ENCODE measurements at places on chromosomes 11 and 22.

DNA sequence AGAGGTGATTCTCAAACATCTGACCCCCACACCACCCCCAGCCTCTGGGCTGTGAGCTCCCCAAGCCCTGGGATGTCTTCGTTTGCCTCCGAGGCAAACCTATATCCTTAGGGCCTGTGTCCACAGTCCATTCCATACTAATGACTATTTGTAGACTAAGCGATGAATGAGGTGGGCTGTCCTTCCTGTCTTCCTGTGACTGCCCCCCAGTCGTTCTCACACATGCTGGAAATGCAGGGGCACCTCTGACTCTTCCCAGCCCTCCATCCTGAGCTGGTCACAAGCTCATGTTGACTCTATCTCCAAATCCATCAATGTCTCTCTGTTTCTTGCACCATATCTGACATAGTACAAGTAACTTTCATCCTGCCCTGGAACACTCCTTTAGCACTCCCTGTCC, 4.8 kb downstream of the ATG16L2 start:
- DNase-seq: no peak

- no peak for DNase-seq
Measured at GRCh38 chr11:77617892-77618291, 19.7 kb downstream of the CLNS1A start.

- DNase-seq: no peak
Measured at GRCh38 chr11:55357560-55358184, 10.1 kb upstream of the OR4A15 start.

DNA sequence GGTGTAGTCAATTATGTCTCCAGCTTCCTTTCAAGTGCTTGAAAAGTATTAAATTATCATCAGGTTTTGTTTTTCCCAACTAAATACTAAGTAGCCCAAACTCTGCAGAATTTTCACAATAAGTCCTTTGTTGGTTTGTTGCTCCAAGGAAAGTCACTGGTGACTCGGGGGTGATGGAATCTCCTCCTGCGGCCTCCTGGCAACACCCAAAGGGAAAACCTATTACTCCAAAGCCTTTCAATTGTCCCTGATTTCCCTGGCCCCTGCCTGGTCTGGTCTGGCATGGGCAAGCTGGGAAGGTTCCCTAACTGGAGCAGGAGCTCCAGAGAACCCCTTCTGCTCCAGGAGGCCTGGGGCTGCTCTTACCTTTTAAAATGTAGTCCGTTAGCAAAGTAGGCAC, 47.9 kb downstream of the FEZ1 start:
- DNase-seq: no peak

- no peak for DNase-seq
Measured at GRCh38 chr11:69354545-69354897, 60.6 kb downstream of the MYEOV start.

DNA sequence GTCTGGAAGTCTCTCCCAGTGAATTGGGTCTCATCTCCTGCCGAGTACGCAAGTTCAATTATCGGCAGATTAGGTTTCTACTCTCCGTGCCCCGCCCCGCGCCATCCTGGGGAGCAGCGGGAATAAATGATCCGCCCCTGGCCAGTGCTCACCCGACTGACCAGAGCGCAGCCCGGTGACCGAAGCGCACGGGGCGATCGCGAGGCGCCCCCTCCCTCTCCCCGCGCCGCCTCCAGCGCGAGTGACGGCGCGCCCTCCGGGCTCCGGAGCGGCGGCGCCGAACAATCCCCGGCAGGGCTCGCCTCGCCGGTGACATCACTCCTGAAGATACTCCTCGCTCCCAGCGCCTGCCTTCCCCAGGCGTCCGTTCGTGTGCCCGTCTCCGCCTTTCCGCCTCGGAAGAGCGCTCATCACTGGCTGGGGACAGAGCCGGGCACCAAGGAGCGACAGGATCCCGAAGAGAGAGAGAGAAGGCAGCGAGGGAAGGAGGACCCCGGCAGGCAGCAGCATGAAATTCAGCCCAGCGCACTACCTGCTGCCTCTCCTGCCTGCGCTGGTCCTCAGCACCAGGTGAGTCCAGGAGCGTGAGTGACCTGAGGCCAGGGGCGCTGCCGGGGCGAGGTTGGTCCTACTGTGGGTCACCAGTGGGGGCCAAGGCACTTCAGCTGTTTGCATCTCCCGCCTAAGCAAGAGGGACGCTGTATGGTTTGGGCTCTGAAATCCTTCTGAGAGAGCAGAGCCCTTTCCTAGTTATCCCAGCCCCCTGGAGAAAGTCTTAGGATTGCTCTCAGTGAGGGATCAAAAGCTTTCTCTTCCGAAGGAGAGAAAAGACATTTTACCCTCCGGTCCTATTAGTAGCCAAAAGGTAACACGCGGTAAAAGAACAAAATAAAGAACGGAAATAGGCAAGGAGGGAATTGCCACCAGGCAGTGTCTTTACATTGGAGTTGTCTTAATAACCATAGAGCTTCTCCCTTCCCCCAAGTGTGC, at the start of gene LUZP2:
TSS of gene LUZP2 (plus strand) at position 318 of the 990 bp plus-strand sequence.
- DNase-seq: no peak

DNA sequence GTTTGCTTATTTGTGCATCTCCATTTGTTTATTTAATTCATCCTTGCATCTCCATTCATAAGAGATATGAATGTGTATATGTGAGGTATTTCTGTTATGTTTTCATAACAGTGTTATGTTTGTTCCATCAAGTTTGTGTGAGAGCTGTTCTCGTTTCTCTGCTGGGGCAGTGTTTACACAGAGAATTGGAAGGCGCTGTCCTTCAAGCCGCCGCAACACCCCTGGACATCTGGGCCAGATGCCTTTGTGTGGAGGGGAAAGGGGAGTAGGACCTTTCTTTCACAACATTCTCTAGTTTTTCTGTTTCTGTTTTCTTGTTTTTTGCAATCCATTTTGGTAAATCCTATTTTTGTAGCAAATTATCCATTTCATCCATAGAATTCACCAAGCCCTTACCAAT, 7.0 kb upstream of the TM7SF2 start:
- DNase-seq: no peak

- DNase-seq: no peak
Measured at GRCh38 chr22:40211476-40212054, 33.8 kb downstream of the TNRC6B start.

DNA sequence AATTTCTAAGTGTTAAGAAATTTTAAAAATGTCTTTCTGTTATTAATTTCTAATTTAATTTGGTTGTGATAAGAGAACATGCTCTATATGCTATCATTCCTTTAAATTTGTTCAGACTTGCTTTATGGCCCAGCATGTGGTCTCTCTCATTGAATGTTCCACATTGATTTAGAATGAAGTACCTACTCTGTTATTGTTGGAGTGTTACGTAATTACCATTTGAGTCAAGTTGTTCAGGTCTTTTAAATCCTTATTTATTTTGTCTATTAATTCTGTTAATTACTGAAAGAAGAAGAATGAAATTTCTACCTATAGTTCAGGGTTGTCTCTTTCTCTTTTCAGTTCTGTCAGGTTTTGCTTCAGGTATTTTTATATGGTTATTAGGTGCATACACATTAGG, 57.0 kb downstream of the PRMT3 start:
- no peak for DNase-seq

- DNase-seq: no peak
Measured at GRCh38 chr11:14384338-14384737, 25.4 kb upstream of the RRAS2 start.

DNA sequence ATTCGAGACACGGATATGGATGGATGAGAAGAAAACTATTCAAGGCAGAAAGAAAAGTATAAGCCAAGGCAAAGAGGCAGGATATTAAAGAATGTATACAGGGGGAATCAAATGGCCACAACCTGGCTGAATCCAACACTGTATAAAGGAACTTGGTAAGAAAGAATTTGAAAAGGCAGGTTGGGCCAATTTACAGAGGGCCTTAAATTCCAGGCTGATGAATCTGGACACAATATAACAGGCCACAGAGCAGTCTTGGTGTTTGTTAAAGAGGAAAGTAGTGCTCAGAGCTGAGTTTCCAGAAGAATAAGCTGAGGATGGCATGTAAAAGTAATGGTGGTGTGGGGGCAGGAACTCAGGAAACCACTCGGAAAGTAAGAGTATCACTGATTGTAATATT, 72.3 kb upstream of the POU2AF2 start:
- DNase-seq: no peak

DNA sequence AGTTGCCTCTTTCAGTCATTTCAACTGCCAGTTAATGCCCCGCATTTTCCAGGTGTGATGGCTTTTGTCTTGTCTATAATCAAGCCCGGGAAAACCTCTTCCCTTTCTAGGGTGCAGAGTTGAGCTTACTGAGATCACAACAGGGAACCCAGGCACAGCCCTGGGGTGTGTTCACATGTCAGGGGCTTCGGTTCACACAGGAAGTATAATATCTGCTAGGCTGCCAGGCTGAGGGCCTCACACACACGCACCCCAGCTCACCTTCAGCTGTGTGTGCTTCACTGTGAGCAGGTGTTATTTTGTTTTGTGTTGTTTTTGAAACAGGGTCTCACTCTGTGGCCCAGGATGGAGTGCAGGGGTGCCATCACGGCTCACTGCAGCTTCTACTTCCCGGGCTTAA, 9.7 kb upstream of the SOX10 start:
- no peak for DNase-seq

DNA sequence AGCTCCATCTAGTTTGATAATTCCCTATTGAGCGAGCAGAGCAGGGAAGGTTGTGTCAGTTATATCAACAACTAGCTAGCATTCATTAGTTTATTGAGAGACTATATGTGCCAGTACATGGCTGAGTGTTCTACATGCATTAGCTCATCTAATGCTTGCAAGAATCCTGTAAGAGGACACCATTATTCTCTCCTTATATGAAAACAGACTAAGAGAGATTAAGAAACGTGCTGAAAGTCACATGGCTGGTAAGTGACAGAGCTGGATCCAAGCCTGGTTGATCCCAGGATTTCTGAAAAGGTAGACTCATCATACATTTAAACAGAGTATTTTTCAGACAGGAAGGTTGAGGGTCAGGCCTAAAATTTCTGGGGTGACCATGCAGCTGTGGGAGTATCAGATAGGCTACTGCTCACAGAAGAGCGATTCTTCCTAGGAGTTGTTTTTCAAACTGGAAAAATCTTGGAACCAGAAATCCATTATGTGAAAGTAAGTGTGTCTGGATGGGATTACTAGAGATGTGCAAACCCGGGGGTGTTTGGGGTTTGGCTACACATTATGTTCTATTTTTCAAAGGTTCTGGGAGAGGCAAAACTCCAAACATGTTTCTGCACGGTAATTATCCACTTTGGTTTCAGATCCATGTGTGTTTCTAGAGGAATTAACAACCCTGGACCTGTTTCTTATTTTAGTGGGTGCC, 213.3 kb downstream of the FAM76B start:
- no peak for DNase-seq

DNA sequence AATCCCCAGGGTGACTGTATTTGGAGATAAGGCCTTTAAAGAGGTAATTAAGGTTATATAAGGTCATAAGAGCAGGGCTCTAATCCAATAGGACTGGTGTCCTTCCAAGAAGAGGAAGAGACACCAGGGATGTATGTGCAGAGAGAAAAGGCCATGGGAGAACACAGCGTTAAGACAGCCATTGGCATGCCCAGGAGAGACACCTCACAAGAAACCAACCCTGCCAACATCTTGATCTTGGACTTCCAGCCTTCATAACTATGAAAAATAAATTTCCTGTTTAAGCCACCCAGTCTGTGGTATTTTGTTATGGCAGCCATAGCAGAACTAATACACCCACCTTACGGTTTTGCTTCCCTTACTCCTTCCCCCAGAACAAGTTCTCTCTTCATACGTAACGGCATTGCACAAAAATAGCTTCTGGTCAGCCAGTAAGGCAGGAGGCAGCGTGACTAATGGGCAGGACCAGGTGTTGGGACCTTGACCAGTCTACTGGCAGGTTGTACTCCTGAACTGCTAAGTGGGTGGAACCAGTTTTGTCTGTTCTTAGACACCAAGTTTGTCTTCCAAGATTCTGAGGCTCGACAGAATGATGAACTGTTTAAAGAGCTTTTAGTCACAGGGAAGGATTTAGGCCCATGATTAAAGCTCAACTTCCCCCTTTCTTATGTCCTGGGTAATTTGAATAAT, 31.9 kb upstream of the UPB1 start:
- DNase-seq: no peak

GRCh38 chr22:24455751-24456426, 28.5 kb downstream of the ADORA2A start:
- DNase-seq: no peak

GRCh38 chr22:48955351-48956311, 872.0 kb downstream of the BRD1 start:
- DNase-seq: no peak

GRCh38 chr11:1917523-1918435, 1.7 kb upstream of the TNNT3 start:
- DNase-seq: no peak

DNA sequence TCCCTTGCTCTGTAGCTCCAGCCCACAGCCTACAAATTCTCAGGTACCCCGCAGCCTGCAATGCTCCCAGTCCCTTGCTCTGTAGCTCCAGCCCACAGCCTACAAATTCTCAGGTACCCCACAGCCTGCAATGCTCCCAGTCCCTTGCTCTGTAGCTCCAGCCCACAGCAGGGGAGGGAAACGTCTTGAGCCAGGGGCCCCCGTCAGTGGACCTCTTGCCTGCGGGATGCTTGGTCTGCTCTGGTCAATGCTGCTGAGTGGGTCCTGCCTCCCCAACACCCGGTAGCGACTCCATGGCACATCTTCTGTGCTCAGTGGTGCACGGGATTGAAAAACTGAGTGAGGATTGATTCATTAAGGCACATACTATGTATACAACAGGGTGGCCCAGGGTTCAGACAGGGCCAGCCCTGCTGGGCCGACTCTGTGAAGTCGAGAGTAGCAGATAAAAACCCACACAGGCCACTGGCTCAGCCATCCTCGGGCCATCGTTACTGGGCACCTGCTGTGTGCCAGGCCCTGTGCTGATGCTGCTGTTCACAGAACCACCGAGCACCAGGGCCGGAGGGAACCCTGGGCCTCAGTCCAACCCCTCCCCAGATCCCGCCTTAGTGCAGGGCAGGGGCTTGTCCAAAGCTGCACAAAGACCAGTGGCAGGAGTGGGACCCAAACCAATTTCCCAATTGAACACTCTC, 69.7 kb downstream of the MYO7A start:
- DNase-seq: no peak
